Glomerular endothelial cell (primary cell): ENCODE measurements at places on chromosomes 3 and 15. TPM values are rescaled to one million over a fixed set of nuclear protein-coding genes. Genes with fewer than 3 reads are reported as not detected.

HMG20A gene
- 48.0 and 64.6 TPM in 2 replicates for total RNA-seq

DNASE1L3 gene
- total RNA-seq: 0.78 and 1.5 TPM in 2 replicates

SCN5A gene
- total RNA-seq: 3.1 and 5.2 TPM in 2 replicates

ROBO2 gene
- total RNA-seq: 0.35 TPM in 1 of 2 replicates, not detected in the other

FAM174B gene
- total RNA-seq: 17.7 and 51.1 TPM in 2 replicates

CKMT1A gene
- not detected in 2 replicates for total RNA-seq

TOP2B gene
- total RNA-seq: 75.1 and 78.1 TPM in 2 replicates

RLBP1 gene
- total RNA-seq: not detected in 2 replicates

P2RY14 gene
- total RNA-seq: not detected in 2 replicates
